ENCODE measurements at places on chromosomes 2 and 18.

- DNase-seq, result no peak
Measured at GRCh38 chr2:226337941-226338600, 461.5 kb downstream of the IRS1 start.

DNA sequence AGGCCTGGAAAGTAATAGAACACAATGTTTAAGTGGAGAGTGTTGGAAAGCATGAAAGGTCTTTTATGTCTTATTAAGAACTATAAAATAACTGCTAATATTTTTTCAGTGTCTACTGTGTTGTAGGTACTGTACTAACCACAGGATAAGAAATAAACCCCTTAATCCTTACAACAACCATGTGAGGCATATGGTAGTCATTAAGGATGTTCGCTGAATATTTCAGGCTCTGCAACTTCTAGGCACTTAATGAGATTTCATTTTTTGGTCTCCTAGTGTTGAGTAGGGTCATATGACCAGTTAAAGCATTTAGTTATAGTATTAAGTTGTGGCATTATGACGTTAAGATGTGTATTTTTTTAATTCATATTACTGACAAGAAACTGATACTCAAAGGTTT is 346.6 kb upstream of the KCNH7 start:
- no peak for DNase-seq

GRCh38 chr2:126253669-126254068 is 402.3 kb upstream of the GYPC start:
- DNase-seq, result no peak

DNA sequence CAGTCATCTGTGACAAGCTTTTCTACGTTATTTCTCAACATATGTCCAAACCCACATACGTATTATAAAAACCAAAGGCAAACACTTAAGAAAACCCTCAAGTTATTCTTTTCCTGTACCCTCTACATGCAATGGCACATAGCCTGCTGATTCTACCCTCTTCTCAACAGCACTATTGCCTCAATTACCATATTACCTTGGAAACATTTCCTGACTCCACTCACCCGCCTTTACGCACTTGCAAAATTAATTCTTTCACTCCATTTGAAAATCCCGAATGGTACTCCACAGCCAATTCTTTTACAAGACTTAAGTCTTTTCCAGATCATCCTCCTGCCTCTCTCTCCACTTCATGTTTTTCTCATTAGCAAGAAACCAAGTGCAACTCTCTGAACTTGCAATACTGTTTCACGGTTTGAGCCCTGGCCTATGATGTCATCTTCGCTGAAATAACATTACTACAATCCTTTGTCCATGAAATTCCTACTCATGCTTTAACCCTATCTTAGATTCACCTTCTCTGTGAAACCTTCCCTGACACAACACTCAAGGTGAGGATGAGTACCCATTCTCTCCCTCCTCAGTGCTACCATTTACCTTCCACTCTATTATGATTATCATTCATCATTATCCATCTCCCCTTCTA is 29.0 kb downstream of the SESTD1 start:
- DNase-seq, result no peak

GRCh38 chr2:118492335-118492734 is 355.1 kb downstream of the EN1 start:
- DNase-seq, result no peak

GRCh38 chr2:27959496-27959895 is 69.0 kb downstream of the BABAM2 start:
- no peak for DNase-seq

DNA sequence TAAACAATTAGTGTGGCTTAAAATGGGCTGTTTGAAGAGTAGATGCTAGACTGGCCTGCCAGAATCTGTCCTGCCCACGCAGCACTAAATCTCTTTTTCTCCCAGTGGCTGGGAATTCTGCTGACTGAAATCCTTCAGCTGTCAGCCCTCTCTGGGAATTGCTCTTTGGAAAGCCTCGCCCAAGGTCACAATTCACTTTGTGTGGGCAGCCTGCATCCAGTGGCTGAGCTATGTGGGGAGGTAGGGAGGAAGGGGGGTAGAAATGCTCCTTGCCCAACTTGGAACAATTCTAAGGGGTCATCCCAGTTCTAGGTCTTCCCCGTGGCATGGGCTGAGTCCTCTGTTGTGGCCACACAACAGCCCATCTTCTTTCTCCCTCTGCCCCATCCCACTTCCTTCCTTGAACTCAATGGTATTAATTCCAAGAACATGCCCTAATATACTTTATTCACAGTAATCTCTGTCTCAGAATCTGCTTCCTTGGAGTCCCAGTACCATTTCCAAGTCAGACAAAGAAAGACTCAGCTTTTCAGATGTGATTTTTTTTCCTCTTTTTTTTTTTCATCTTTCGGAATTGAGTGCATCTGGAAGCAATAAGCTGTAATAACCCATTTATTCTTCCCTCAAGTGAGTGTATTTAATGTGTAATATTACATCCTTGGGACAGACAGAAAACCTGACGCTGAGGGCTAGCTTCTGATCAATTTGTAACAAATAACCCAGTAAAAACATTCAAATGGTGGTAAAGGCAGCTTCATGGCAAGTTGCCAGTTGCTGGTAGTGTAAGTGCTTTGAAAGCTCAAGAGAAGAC is 189.4 kb downstream of the GPD2 start:
- no peak for DNase-seq

GRCh38 chr18:79260510-79260909 is 135.2 kb upstream of the NFATC1 start:
- peak; percentile 65 for DNase-seq

DNA sequence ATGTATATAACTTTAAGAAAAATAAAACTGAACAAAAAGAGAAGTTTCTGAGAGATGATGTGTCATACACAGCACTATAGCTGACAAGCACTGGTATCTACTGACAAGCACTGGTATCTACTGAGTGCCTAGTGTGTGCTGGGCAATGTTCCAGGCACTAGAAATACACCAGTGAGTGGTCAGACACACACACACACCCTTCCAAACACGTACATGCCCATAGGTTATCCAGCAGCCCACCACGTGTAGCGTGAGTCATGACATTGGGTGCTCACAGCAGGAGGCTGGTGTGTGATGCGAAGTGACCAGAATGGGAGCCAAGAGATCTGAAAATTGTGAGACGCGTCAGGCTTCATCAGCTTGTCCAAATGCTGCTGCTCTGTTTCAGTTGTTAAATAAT is 12.2 kb upstream of the GNAL start:
- DNase-seq, result no peak

- no peak for DNase-seq
Measured at GRCh38 chr2:207337234-207338219, 171.8 kb upstream of the KLF7 start.

GRCh38 chr2:55843096-55843993 is 80.2 kb downstream of the EFEMP1 start:
- DNase-seq, result no peak

DNA sequence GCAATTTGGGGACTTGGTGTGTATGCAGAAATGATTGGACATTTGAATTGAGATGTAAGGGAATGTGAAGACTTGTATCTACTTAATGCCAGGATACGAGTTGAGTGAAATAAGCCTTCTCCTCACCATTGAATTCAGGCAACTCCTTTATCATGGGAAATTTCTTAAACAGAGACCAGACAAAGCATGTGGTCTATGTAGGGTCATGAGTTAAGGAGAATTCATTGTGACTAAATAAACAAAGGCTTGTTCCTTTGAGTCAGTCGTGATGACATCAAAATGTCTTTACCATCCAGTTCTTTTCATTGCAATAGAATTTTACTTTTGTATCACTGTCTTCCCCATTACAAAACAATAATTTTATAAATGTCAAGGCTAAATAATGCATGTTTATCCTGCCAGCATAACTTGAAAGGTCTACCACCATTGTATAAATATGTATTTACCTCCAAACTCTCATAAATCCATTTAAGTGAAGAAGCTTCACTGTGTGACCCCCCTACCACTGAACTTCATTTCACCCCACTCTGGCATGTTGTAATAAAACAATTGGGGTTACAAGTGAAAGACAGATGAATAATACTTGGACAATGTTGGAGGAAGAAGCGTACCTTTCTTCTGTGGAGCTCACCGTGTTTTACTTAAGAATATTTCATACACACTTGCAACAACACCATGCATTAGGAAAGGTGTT is 149.4 kb downstream of the EPHA4 start:
- no peak for DNase-seq

- DNase-seq, result peak; percentile 68
Measured at GRCh38 chr18:22282311-22283115, 113.1 kb downstream of the GATA6 start.

GRCh38 chr18:49101236-49101635 is 150.5 kb upstream of the SMAD7 start:
- peak; percentile 30 for DNase-seq

- DNase-seq, result no peak
Measured at GRCh38 chr2:88377641-88377991, 74.9 kb downstream of the FOXI3 start.

- peak; percentile 74 for DNase-seq
Measured at GRCh38 chr18:61502472-61502871, 169.2 kb downstream of the CDH20 start.

DNA sequence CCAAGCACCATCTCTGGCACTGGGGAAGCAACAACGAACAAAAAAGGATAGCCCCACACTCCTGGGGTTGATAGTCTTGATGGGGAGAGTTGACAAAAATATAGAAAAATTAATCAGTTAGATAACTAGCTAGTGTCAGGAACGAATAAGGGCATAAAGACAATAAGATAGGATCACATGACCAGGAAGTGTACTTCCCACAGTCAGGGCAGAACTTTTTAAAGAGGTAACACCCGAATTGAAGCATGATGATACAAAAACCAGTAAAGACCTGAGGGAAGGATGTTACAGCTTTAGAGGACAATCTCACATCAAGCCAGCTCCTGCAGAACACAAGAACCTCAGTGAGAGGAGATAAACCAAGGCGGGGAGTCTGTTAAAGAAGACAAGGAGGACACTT is 295.4 kb upstream of the CRIM1 start:
- no peak for DNase-seq

DNA sequence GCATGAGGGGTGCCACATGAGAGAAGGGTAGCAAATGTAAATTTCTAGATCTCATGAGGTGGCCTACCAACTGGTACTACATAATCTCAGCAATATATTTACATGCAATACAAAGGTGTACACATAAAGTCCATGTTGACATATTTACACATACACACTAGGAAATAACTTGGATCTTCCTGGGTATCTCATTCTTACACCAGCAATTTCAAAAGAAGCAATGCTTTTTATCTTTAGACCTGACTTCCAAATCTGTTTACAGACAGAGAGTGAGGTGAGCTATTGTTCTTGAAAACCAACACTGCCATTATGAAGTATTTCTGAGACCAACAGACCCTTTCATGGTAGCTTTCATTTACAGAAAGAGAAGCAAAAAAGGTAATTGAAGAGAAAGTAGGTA is 184.2 kb downstream of the ERBB4 start:
- DNase-seq, result no peak

DNA sequence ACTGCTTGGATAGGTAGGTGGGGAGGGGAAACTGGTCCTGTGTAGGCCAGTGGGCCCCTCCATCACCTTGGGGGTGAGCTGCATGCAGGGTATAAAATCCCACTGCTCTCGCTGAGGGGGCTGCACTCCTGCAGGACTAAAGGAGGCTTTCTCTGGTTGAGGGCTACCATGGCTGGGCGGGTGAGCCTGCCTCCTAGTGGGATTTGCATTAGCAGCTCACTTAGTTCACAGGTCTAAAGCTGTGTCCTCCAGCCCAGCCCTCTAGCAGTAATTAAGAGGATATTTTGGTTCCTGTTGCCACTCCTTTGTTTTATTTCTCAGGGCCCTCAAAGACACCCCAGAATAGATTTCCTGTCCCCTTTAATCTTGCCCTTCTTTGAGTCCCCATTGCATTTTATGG is 24.6 kb downstream of the TMEM127 start:
- no peak for DNase-seq

GRCh38 chr18:58541789-58542425 is 87.0 kb downstream of the ALPK2 start:
- no peak for DNase-seq

GRCh38 chr2:182069908-182070307 is 84.3 kb downstream of the PPP1R1C start:
- DNase-seq, result no peak

- DNase-seq, result peak; percentile 90
Measured at GRCh38 chr18:51666763-51667191, 469.3 kb upstream of the MEX3C start.

DNA sequence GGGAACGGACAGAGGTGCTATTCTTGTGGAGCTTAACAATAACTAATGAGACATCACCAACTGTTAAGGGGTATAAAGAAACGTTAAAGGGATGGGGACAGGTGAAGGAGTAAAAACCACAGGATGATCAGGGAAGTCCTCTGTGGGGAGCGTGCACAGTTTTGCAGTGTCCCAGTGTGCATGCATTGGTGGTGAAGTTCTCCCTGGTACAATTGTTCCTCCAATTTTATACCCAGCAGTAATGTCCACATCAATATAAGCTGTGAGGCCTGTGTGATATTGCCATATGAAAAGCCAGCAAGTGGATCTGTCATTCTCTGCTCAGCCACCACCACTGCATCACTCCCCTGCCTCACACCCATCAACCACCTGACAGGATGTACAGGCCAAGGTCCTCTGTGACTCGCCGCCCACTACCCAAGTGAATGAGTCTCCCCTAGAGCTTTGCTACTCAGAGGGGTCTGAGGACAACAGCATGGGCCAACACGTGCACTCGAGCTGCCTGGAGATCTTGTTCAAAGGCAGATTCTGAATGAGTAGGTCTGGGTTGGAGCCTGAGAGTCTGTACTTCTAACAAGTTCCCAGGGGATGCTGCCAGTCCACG is 4.6 kb downstream of the MLPH start:
- DNase-seq, result no peak

DNA sequence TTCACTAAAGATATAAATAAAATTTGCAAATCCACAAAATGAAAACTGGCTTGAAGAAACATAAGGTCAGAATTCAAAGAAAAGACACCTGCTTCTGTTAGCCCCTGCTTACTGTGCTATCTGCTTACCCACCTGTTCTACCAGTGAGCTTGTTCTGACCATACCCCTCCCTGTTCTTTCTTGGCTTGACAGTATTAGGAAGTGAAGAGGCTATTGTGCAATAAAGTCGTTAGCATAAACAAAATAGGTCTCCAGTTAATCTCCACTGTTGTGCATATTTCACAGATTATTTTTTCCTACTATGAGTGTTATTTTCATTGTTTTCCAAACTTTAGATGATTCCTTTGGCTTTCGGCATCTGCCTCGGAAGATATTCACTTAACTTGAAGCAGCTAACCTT is 322.1 kb downstream of the CCDC85A start:
- DNase-seq, result no peak

DNA sequence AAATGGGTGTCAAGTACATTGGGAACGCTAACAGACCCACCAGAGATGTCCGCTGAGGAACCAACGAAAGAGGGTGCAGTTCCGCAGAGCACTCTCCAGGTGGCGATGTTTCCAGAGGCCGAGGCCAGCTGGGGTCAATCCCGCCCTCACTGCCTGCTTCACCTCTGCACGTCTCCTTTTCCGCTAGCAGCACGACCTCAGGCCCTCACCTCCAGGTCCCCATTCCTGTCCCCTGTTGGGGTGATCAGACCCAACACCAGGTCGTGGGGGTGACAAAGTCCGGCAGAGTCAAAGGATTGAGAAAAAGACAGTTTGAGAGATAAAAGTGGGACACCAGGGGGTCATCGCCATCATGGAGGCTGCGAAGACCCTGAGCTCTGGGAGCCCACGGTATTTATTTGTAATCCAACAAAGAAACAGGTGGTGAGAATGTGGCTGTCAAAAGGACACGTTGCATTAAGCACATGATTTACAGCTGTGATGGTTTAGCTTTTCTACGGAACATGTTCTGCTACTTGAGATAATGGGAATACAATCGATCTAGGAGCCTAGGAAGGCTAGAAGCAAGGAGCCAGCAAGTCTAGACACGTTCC is 27.3 kb downstream of the ZAP70 start:
- peak; percentile 86 for DNase-seq

- DNase-seq, result no peak
Measured at GRCh38 chr18:36680042-36680441, 148.8 kb downstream of the TPGS2 start.
